ENCODE measurements at places on chromosomes 6 and 20. TPM values are rescaled to one million over a fixed set of nuclear protein-coding genes. Genes with fewer than 3 reads are reported as not detected.

Gene SIGLEC1
- not detected for total RNA-seq

DNA sequence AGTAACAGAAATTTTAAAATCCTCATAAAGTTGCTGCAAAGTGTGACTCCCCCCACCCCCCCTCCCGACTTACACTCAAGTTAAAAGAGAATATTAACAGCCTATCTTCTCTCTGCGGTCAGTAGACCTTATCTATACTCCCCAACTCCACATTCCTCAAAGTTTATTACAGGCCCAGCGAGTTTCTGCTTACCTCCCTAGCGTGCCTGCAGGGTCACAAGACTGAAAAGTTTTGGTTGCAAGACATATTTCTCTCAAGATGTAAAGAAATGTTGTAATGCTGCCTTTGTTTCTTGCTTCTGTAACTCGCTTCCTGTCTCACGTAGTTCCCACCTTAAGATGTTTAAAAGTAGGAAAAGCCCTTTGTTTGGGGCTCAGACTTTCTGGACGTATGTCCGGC, 699.6 kb downstream of the PHF3 start:
- DNase-seq, result no peak

GRCh38 chr6:45469663-45470062, 91.9 kb upstream of the SUPT3H start:
- no peak for DNase-seq

Gene EPHA7
- not detected for total RNA-seq

DNA sequence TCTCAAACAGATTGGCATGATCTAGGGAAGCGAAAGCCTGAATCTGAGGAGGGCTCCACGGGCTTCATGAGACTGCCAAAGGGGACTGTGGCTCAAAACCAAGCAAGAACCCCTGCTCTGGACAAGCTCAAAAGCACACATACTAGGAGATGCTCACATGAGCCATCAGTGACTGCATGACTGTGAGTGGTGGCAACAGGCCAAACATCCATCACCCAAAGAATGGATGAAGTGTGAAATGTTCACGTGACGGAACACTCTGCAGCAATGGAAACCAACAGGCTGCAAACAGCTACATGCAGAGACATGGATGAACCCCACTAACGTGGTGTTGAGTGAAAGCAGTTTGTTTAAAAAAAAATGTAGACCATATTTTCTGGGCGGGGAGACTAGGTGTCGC, 136.3 kb downstream of the PREX1 start:
- no peak for DNase-seq

- DNase-seq, result peak; percentile 91
Measured at GRCh38 chr6:146914489-146915483, 289.4 kb upstream of the STXBP5 start.

GRCh38 chr20:46130534-46130933, 12.4 kb downstream of the CD40 start:
- DNase-seq, result no peak

- no peak for DNase-seq
Measured at GRCh38 chr20:62899633-62900051, 26.7 kb downstream of the DIDO1 start.

Gene TP53TG5
- total RNA-seq, result not detected

GRCh38 chr20:52226370-52226769, 34.8 kb upstream of the ZFP64 start:
- no peak for DNase-seq

GRCh38 chr6:153044295-153044694, 41.8 kb upstream of the MTRF1L start:
- DNase-seq, result no peak

Gene IRF4
- 0.76 TPM for total RNA-seq

Gene NUS1
- total RNA-seq, result 17.8 TPM

GRCh38 chr6:111171577-111172400, 84.5 kb downstream of the SLC16A10 start:
- no peak for DNase-seq

DNA sequence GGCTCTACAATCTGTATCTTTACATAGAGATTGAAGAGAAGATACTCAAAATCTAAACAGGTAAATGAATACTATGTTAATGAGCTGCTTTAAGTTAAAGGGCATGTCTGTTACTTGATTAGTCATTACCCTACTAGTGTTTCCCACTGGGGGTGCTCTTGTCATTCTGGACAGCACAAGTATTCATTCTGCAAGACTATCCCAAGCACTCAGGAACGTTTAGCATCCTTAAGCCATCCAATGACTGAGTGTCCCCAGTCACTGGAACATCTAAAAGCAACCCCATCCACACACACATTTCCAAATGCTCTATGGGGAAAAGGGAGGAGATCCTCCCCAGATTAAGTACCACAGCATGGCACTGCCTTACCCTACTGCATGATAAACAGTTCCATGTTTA, 25.7 kb downstream of the EZR start:
- no peak for DNase-seq

GRCh38 chr6:28124971-28125353, 553 bp downstream of the ZSCAN16 start:
- DNase-seq, result no peak

GRCh38 chr6:136226674-136227377, 23.3 kb downstream of the MTFR2 start:
- no peak for DNase-seq

GRCh38 chr20:32789896-32790750, 27.9 kb downstream of the DNMT3B start:
- peak; percentile 53 for DNase-seq

GRCh38 chr6:143607974-143608373, 69.8 kb upstream of the PHACTR2 start:
- DNase-seq, result no peak

Gene PPT2
- total RNA-seq, result 10.3 TPM

Gene MYO6
- total RNA-seq, result 6.4 TPM

Gene ID1
- 729 TPM for total RNA-seq

DNA sequence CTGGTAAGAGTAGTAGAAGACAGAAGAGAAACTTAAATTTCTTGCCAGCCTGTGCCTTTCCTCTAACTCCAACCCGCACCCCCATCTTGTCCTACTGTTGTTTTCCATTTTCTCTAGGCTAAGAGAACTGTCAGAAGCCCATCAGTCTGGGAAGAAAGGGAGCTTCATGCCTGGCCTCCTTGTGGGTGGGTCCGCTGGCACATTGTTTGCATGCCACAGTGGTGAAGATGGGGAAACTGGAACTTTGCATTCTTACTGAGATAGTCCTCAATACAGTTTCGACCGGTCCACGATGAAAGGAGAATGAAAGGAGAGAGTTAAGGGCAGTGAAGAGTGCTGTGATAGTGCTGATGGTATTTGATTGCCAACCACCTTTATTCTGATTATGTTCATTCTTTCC, 103.1 kb downstream of the TCP11 start:
- DNase-seq, result peak; percentile 66

Gene PRRT1
- total RNA-seq, result not detected

Measured in SJSA1 (cell line).